ENCODE measurements at places on chromosomes 6 and 20. TPM values are rescaled to one million over a fixed set of nuclear protein-coding genes. Genes with fewer than 3 reads are reported as not detected.

ABHD16B gene
- not detected for total RNA-seq

GRCh38 chr20:36400909-36401735 lies 95.0 kb downstream of the DLGAP4 start:
- no peak for DNase-seq
- H3K27ac ChIP-seq = no peak overlapping the region
- H3K36me3 ChIP-seq = no peaks in the 10 kb centered on the region
- H3K4me3 ChIP-seq = no peak overlapping the region

PLEKHG1 gene
- 0.04 TPM for total RNA-seq

TRIM10 gene
- total RNA-seq = 4.5 TPM

DNA sequence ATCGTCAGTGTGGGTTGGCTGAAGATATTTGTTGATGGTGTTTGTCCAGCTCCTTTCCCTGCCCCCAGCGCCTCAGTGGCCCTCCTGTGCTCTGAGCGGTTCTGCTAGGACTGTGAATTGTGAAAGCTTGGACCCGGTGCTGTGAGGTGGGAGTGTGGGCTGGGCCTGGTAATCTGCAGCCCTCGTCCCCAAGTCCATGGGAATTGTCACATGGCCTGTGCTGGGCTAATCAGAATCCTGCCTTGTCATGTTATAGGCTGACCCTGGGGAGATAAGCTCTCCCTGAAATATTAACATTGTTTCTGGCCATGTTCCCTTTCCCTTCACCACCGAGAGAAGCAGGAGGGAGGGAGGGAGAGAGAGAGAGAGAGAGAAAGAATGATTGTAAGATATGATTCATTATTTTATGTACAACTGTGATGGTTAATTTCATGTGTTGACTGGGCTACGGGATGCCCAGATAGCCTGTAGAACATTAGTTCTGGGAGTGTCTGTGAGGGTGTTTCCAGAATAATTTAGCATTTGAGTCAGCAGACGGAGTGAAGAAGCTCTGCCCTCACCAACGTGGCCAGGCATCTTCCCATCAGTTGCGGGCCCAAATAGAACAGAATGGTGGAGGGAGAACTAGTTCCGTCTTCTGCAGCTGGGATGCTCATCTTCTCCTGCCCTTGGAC lies 62.4 kb downstream of the TFAP2C start:
- H3K27me3 ChIP-seq = peaks cover 11% of the 10 kb centered on the region
- no peak overlapping the region for H3K27ac ChIP-seq
- H3K4me1 ChIP-seq = no peaks in the 10 kb centered on the region
- no peaks in the 10 kb centered on the region for H3K36me3 ChIP-seq
- DNase-seq = no peak

DNA sequence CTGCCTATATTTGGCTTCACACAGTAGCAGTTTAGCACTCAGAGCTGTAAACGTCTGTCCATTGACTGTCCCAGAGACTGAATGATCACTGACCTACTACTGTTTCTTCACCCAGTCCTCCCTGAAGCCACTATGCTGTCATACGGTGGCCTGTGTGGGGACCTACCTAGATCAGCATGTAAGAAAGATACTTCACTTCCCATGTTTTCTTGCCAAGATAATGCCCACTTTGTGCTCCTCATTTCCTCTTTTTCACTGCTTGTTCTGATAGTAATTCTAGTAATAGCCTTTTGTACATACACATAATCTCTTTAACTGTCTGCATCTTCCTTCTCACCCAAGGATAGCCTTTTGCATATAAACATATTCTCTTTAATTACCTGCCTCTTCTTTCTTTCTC lies 109.9 kb upstream of the TIAM2 start:
- H3K36me3 ChIP-seq = peaks cover 10% of the 10 kb centered on the region
- no peaks in the 10 kb centered on the region for H3K4me1 ChIP-seq
- H3K4me3 ChIP-seq = no peak overlapping the region
- no peak for DNase-seq
- H3K27ac ChIP-seq = no peak overlapping the region
- no peaks in the 10 kb centered on the region for H3K27me3 ChIP-seq

DNA sequence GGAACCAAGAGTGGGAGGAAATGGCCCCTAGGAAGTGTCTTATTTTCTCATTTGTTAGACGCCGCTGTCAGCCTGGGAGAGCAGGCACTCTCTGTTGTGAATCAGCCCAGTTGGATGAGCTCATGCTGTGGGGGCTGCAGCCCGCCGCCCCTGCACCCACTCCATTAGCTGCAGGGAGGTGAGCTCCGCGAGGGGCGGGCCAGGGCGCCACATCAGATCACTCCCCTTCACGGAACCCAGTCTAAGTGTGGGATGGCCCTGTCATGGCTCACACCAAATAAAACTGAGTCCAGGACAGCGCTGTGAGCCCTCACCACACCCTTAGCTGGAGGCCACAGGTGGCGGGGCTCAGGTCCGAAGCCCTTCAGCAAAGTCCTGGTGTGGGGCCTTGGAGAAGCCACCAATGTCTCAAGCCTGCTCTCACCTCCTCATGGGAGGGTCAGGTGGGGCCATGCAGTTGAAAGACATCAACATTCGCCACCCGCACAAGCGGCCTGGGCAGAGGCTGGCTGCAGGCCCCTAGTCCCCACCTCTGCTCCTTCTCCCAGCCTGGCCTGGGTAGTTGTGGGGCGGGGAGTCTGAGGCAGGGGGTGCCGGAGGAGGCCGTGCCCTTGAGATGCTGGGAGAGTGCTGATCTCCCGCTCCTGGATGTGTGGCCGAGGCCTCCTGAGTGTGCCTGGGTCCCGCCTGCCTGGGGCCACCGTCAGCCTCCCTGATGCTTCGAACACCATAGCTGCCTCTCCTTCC lies 66.2 kb upstream of the SLCO4A1 start:
- DNase-seq = no peak
- no peak overlapping the region for H3K4me3 ChIP-seq
- H3K4me1 ChIP-seq = no peaks in the 10 kb centered on the region
- no peak overlapping the region for H3K27ac ChIP-seq

DNA sequence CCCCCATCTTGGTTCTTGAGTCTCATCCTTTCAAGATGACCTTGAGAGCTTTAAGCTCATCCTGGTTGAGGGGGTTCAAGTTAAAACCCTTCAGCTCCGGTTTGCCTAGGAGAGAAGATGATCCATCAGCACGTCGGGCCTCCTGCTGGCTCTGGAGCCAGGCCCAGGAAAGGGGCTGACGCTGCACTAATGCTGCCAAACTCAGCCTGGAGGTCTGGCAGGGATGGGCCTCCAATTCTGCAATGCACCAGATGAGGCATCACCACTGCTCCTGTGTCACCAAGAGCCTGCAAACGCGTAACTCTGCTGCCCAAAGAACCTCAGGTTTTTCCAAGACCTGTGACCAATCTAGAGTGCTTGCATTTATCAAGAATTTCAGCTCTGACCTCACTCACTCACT lies 6.1 kb downstream of the PDRG1 start:
- peaks cover 12% of the 10 kb centered on the region for H3K4me1 ChIP-seq
- no peak overlapping the region for H3K27ac ChIP-seq
- no peak overlapping the region for H3K4me3 ChIP-seq
- H3K36me3 ChIP-seq = peaks cover 51% of the 10 kb centered on the region
- no peak for DNase-seq

CLVS2 gene
- total RNA-seq = not detected

- peaks cover 2% of the 10 kb centered on the region for H3K27me3 ChIP-seq
- no peak for DNase-seq
- H3K4me3 ChIP-seq = no peak overlapping the region
- no peak overlapping the region for H3K27ac ChIP-seq
These were observed 1.2 kb upstream of the HMGA1 start for GRCh38 chr6:34235307-34236130.

IMPG1 gene
- total RNA-seq = not detected

PKIB gene
- 2.2 TPM for total RNA-seq

HAO1 gene
- total RNA-seq = not detected

DNA sequence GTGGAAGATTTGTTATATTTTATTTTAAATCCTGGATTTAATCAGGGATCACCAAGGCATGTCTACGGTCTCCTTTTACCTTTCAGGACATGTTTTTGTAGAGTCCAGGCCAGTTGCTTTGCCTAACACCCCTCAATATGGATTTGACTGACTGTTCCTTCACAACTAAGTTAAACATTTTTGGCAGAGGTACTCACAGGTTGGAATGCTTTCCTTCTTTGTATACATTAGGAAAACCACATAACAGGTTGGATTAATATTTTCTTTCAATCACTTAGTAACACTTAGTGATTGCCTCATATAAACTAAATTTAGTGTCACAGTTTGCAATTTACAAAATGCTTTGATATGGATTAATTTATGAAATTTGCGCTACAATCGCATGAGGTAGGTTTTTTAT lies 64.5 kb downstream of the IPCEF1 start:
- H3K36me3 ChIP-seq = no peaks in the 10 kb centered on the region
- peaks cover 6% of the 10 kb centered on the region for H3K4me1 ChIP-seq
- no peak overlapping the region for H3K4me3 ChIP-seq
- H3K27me3 ChIP-seq = no peaks in the 10 kb centered on the region
- H3K27ac ChIP-seq = no peak overlapping the region

All from HepG2 (cell line).